ENCODE measurements at places on chromosomes 7 and 10.

DNA sequence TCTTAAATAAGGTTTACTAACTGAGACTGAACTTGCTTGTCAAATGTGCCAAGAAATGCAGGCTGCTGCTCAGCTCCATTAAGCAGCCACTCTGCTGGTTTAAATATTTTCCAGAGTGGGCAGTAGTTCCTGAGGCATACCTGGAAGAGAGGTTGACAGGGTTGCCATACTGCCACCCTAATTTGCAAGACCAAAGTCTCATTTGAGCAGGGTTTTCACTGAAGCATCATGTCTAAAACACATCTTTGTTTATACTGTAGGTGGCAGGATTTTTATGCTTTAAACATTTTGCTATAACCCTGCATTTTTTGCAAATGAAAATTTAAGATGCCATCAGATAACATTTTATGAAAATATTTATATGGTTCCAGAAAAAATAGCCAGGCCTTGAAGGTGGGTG lies 618.0 kb upstream of the LRRTM3 start:
- DNase-seq = no peak

GRCh38 chr10:75417522-75417927 lies 13.9 kb upstream of the LRMDA start:
- no peak for DNase-seq

DNA sequence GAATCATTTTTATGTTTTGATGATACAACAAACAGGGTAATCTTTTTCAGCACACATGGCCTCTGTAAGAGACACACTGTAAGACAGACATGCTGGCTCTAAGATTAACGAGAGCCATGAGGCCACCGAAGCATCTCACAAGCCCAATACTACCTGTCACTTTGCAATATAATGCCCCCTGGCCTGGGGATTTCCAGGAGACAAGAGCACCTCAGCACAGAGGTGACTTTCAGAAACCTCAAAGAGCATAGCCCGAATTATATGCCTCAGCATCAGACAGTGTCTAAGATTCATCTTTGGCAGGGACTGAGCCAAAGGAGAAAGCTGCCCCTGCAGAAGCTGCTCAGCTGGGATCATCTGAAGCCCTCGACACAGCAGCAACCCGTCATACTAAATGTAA lies 44.2 kb upstream of the TMEM213 start:
- no peak for DNase-seq

DNA sequence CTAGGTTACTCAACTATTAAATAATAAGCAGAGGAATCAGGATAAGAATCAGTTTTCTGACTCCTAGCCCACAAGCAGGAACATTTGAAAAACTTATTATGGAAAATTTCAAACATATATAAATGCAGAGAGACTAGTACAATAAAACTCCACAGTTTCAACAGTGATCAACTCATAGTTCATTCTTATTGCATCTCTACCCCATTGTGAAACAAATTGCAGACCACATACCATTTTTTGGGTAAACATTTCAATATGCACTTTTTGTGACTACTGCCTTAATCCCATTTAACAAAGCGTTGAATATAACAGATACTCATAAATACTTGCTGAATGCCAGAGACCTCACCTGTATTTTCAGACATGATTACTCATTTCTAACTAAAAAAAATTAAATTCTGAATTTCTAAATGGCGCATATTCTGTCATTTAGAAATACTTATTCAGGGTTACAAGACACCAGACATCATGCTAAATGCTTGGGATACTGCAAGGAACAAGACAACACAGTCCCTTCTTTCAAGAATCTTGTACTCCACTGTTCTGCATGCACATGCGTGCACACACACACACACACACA lies 11.4 kb downstream of the CDK6 start:
- no peak for DNase-seq

DNA sequence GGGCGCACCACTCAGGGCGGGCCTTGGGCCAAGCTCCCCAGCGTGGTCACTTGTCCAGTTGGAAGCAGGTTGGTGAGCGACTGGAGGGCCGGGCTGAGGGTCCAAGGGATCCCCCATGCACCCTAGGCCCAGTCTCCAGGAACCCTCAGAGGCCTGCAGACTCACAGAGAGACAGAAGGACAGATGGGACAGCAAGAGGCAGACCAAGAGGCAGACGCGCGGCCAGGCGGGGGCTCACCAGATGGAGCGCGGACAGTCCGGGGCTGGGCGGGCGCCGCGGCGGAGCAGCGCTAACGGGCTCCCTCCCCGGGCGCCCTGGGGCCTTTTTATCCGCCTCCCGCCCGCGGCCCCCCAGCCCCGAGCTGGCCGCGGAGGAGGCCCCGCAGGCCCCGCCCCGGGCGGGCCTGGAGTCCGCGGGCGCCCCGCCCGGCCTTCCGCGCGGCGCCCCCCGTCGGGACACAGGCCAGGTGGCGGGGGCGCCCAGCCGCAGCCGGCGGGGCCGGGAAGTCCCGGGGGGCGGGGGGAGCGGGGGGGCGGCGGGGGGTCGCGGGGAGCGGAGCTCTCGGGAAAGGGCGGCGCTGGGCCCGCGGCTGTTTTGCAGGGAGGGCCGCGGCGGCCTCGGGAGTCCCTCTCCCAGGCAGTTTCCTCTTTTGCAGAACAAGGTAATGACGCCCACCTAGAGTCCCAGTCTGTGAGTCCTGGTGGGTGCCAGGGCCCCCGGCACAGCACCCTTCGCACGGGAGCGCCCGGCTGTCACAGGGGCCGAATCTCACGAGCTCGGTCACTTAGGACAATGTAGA lies at the start of gene LOXL4:
TSS of gene LOXL4 (minus strand) at position 301 of the 800 bp plus-strand sequence. CDS start 5,175 bp downstream, outside the sequence.
- DNase-seq = peak; percentile 31

DNA sequence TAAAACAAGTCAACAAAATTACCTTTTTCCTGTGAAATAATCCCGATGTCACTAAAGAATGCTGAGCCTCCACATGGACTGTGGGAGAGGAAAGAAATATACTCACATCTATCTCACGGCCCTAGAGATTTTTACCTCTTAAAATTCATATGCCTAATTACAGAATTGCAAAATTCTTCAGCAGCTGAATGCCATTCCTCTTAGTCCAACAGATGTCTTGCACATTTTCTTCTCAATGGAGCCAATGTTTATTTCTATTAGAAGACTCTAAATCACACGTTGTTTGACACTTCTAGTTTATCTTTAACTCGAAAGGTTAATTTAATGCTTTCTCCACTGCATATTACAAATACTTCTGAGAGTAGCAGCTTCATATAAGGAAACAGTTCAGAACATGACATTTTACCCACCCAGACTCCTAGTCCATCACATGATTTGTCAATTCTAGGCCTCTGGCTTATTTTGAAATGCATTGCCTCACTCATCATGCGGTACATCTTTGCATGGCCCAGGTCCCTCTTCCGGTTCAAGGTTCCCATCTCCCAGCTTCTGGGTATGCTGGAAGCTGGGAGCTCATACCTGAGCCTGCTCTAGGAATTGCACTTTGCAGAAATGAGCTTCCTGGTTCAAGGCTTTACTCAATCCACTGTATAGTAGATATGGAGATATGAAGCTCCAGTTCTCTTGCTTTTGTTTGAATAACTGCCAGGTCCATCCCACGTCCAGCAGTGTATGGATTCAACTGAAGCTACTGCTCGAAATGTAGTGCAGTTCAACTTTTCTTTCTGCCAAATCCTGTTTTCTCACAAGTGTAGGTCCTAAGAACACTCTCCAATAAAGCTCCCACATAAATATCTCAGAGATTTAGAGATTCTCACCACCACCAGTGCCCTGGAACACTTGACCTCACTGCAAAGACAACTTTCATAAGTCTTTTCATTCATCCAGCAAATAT lies 306.2 kb downstream of the GPR37 start:
- DNase-seq = peak; percentile 53

GRCh38 chr10:86500846-86501245 lies 20.7 kb downstream of the WAPL start:
- peak; percentile 43 for DNase-seq

- no peak for DNase-seq
These were observed 568.4 kb downstream of the REEP3 start for GRCh38 chr10:64089648-64090047.

- DNase-seq = no peak
These were observed 21.9 kb downstream of the GRID1 start for GRCh38 chr10:86344714-86345161.

DNA sequence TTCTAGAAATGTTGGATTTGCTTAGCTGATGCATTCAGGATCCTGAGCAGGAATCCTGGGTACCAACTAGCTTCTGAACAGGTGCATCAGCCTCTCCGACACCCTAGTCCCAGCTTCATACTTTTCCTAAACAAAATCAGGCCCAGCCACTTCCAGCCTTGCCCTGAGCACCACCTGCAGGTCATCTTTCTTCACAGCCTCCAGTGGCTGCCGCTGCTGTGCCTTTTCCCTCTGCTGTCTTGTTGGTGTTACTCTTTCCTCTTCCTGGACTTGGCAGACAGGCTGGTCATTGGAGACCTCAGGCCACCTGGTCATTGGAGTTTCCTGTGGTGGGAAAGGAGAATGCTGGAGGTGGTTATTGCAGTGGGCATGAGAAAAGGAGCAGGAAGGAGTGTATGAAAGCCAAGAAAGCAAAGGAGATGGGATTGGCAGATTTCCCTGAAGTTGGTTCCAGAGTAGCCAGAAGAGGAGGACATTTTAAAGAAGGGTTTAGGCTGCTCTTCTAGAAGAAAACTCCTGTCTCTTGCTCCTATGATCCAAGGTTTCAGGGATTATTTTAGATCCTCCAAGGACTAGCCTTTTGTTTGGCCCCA lies 48.2 kb upstream of the NFKB2 start:
- peak; percentile 66 for DNase-seq

DNA sequence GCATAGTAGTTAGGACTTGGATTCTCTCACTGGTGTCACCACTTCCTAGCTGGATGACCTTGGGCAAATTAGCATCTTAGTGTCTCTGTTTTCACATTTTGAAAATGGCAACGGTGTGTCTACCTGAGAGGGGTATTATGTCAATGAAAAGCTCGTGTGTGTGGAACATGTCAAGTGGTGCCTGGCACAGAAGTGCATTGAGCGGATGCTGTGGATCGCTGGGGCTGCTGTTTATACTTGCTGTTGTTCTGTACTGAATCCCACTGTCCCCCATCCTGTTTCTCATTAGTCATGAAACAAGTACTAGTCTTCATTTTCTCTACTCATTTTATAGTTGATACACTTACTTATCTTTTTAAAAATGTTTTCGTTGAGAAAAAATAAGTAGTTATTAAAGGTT lies 26.1 kb downstream of the RBM33 start:
- DNase-seq = no peak

- DNase-seq = no peak
These were observed 450.1 kb downstream of the KCNMA1 start for GRCh38 chr10:77187376-77187999.

DNA sequence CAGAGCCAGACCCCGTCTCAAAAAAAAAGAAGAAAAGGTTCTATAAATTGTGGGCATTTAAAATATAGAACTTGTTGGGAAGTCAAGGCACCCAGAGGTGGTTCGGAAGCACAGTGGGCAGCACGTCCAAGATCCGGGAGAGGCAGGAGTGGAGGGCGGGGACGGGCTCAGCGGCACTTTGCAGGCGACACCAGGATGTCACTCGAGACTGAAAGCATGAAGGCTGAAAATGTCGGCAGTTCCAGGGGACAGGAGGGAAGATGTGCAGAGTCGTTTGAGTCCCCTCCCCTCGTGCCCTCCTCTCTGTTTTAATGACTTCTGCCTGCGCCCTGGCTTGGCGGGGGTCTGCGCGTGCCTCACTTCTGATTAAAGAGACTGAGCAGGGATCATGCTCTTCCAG lies 30.6 kb downstream of the IQCE start:
- DNase-seq = no peak

- peak; percentile 45 for DNase-seq
These were observed 244.7 kb downstream of the KIF20B start for GRCh38 chr10:89946106-89946505.

- no peak for DNase-seq
These were observed 29.1 kb downstream of the TES start for GRCh38 chr7:116239434-116239833.

GRCh38 chr10:63120554-63120953 lies 12.6 kb upstream of the NRBF2 start:
- peak; percentile 71 for DNase-seq

GRCh38 chr7:84040355-84040754 lies 154.2 kb downstream of the SEMA3A start:
- DNase-seq = no peak

DNA sequence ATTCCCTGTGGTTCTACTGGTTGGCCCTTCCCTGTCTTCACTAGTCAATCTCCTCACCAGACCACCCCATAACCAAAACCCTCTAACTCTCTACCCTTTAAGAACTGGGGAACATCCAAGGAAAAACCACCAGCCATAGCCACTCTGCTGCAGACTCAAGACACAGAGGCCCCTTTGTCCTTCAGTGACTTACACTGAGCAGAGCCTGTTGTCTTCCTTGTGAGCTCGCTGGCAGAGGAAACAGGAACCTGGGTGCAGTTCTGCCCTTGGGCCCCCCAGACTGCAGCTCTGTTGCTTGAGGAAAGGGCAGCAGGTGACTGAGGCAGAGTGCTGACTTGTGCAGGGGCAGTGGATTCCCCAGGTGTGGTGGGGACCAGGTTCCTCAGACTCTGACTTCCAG lies 30.6 kb downstream of the ZC3HAV1 start:
- DNase-seq = no peak

- DNase-seq = peak; percentile 82
These were observed 773.2 kb upstream of the LRRN3 start for GRCh38 chr7:110317541-110318265.

GRCh38 chr7:33774762-33775523 lies 130.4 kb upstream of the BMPER start:
- DNase-seq = peak; percentile 98

GRCh38 chr10:86316990-86317389 lies 49.6 kb downstream of the GRID1 start:
- no peak for DNase-seq

GRCh38 chr7:151109094-151110048 lies 23.1 kb downstream of the AGAP3 start:
- peak; percentile 37 for DNase-seq

GRCh38 chr10:34498821-34499220 lies 316.3 kb downstream of the PARD3 start:
- DNase-seq = peak; percentile 50

GRCh38 chr10:102117391-102118159 lies 2.6 kb downstream of the LDB1 start:
- DNase-seq = peak; percentile 81

DNA sequence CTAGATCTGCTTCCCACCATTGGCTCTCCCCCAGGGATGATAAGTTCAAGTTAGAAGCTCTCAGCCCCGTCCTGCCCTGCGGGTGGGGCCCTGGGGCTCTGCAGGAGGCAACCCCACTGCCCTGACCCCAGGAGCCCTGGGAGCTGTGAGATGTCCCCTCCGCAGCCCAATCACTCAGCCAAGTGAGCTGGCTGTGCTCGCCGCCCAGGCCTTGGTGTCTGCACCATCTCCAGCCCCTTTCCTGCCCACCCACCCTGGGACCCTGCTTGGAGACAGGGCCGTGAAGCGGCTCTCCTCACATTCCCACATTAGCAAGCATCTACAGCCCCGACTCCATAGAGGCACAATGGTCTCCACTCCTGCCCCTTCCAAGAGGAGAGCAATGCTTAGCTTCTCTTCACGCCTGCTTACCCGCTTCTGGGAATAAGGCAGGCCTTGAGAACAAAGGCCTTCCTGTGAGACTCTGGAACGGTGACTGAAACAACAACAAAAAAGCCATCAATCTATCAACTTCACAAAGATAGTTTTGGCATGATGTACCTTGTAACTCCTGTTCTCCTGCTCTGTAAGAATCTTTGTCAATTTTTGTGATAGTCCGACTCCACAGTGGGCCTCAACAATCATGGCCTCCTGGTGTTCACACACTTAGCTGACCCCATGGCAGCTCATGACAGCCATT lies 67.7 kb downstream of the FOXL3 start:
- DNase-seq = no peak

- DNase-seq = peak; percentile 87
These were observed 521.0 kb downstream of the KIF20B start for GRCh38 chr10:90222372-90222771.
